ENCODE measurements at places on chromosomes 1 and 21.

DNA sequence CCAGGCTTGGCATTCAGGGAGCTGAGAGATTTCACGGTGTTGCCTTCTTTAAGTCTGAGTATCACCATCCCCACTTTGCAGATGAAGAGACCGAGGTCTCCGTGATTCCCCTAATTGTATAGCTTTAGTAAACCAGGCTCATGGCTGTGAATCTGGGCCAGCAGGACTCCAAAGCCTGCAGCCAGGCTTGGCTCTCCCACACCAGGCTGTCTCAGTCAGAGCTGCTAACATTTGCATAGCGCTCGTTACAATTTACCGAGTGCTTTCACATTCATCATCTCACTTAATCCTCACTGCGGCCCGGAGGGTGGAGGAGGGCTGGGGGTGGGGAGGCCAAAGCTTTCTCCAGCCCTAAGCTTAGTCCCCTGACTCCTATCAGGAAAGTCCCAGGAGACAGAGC, 11.7 kb downstream of the C1orf94 start:
- DNase-seq: no peak

- no peak for DNase-seq
These were observed 86.0 kb downstream of the PRRX1 start for GRCh38 chr1:170749959-170750358.

DNA sequence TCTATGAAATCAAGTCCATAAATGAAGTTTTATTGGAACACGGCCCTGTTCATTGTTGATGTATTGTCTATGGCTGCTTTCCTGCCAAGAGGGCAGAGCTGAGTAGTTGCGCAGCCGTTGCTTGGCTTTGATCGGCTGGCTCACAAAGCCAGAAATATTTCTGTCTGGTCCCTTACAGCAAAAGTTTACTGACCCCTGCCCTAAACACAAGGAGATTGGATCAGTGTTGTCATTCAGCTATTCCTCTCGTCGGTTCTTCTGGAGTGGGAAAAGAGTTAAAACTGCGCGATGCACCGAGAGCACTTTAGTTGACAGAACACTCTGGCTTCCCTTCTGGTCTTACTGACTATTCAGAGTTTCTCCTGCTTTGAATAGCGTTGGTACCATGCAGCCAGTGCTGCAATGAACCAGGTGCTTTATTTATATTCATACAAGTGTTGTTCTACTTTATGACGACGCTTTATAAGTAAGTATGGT, 868 bp downstream of the ZBTB40 start:
- no peak for DNase-seq

GRCh38 chr21:44965251-44966022, 25.6 kb downstream of the SLX9 start:
- DNase-seq: no peak

GRCh38 chr1:56137090-56137489, 442.3 kb downstream of the PLPP3 start:
- no peak for DNase-seq

GRCh38 chr1:228650141-228650540, 85.1 kb upstream of the RHOU start:
- DNase-seq: no peak

GRCh38 chr1:10874351-10874750, 77.9 kb upstream of the CASZ1 start:
- no peak for DNase-seq

DNA sequence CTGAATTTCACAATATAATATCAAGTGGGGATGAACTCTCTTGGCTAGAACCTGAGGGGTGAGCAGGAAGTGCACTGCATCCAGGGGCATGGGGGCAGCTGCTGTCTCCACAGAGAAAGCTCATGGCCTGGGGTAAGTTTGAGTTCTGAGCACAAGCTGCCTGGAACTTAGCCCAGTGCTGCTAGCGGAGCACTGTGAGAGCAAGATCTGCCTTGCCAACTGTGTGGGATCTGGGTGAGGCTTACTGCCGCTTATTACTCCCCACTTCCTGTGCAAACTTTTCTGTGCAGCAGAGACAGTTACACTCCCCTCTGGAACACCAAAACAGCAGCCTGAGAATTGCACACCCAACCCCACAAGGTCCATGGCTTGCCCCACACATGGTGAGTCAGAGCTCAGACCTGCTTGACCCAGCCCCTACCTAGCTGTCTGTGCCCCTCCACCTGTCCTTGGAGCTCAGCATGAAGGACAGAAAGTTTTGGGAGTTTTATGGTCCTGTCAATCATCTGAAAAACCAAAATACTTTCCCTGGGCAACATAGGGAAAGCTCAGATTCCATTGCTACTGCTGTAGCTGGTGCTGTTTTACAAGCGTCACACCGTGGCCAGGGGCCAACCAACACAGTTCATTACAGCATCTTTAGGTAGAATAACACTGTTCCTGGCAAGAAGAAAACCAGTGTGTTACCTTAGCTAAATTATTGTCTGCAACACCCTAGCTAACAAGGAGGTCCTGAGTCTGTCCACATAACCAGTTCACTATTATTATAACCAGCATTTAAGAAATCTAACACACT, 762.1 kb upstream of the NEGR1 start:
- no peak for DNase-seq

GRCh38 chr1:23453455-23454000, 29.0 kb upstream of the TCEA3 start:
- DNase-seq: no peak

DNA sequence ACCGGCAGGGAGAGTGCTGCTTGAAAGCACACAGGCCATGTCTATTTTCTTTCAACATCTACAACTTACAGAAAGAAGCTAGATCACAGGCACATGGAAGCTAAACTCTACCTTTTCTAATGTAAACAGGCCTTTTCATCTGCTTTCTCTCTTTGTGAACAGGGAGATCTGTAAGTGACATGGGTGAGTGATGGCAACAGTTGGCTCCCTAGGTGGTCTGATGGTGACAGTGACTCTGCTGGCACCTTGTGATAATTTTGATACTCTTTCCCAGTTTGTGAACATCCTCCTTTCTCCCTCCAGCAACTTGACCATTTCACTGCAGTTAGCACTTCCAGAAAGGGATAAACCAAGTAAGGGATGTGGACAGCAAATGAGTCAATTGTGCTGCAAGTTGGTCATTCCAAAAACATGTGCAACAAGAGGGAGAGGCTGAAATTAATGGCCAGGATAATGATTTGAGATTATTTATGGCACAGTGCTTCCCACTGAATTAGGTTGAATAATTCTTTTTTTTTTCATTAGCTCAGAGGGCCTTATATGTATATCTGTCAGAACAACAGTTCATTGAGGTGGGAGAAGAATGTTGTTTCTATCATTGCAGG, 89.5 kb downstream of the XCL2 start:
- no peak for DNase-seq

DNA sequence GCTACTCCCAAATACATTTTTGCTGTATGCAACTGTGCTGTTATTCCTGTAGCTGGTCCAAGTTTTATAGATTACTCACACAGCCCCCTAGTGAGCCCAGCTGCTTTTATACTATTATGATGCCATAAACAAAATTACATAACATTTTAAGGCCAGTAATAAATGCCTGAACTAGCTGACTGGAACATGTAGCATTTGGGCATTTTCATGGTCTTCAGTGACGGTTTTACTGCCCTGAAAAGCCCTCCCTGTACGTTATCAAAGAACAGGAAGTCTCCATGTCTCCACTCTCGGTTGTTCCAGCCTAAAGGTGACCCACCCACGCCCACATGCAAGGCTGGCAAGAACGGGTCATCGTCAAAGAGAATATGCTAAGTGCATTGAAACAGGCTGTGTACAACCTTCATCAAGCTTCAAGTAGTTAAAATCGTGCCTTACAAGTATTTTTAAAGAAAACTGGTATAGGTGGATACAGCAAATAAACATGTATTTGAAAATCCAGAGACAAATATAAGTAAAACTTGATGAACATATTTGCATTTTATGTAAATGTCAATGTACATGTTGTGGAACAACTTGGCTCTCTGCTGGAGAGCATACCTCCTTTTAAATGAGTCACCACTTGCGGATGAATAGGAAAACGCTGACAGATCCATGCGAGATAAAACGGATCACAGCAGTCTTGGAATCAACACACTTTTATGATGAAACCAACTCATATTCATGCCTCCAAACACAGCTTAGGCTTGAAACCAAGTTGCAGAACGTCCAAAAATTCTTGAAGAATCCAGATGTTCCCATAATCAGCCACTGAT, 520.5 kb downstream of the SMYD3 start:
- no peak for DNase-seq

- no peak for DNase-seq
These were observed 144.1 kb downstream of the GREM2 start for GRCh38 chr1:240467895-240468294.

DNA sequence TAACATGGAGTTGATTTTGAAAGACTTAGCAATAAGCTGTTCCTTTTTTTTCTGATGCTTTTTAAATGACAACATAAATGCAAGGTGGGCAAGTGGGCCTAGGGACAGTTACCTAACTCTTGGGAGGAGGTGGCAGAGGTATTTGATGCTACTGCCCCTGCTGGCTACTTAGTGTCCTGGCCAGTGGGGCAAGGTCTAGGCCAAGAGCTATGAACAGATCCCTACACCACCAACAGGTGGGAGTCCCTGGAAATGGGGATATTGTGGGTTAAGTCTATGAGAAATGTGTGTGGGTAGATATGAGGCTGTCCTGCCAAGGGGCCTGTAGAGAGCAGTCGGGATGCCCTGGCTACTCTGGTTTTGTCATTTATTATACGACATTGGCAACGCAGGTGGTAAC, 31.3 kb upstream of the B3GALT5 start:
- DNase-seq: no peak

GRCh38 chr1:15953294-15953771, 22.6 kb downstream of the ZBTB17 start:
- no peak for DNase-seq

- DNase-seq: no peak
These were observed 79.8 kb downstream of the USP1 start for GRCh38 chr1:62516600-62516999.

GRCh38 chr21:38942748-38943211, 137.1 kb downstream of the ETS2 start:
- DNase-seq: no peak

- no peak for DNase-seq
These were observed 85.8 kb downstream of the MRPS6 start for GRCh38 chr21:34158866-34159835.

- DNase-seq: no peak
These were observed 35.0 kb upstream of the VWA5B1 start for GRCh38 chr1:20255666-20256065.

DNA sequence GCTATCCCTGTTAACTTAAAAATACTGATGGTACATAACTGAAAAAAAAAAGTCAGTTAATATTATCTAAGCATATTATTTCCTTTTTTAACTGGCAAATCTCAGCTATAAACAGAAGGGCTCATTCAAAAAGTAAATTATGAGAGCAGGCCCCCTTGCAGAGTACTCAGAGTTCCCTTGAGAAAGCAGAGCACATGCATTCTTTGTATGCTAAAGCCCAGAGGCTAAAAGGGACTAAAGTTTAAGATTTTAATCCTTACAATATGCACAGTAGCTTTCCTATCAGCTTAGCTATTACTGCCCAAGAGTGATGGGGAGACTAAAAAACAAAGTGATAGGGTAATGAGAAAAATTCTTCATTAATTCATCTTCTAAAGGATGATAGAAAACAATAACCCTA, 18.5 kb downstream of the SLC16A1 start:
- DNase-seq: no peak

DNA sequence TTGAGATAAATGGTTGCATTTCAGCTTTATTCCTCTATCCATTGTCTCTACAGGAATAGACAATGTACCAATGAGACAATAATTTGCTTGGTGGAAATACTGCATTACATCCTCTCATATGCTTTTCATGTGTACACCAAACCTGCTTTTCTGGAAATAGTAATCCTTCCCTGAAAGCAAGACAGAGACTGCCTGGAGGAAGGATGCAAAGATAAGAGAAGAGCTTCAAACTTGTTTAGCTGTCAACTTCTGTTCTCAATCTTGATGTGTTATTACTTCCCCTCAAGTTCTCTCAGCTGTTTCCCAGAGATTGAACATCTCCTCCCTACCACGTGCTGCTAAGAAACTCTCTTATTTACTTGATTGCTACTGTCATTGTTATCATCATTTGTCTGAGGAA, 1125.4 kb upstream of the TMPRSS15 start:
- DNase-seq: no peak

GRCh38 chr21:46154955-46155513, 345 bp downstream of the FTCD start:
- no peak for DNase-seq

- DNase-seq: no peak
These were observed 6.7 kb downstream of the KNCN start for GRCh38 chr1:46544561-46545240.

- DNase-seq: no peak
These were observed 75.0 kb downstream of the DESI2 start for GRCh38 chr1:244727871-244728474.

DNA sequence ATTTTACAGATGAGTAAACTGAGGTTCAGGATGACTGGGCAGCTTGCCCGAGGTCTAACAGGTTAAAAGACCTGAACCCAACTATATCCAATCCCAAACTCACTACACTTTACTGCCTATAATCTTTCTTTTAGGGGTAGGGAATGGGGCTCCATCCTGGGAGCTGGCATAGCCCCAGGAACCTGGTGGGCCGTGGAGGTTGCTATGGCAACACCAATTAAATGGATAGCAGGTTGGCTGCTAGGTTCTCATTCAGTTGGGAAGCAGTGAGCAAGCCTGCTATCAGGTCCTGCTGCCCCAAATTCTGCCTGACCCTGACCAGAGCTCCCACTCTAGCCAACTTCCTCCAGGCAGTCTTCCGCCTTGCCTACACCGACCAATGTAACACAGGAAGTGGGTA, 40.9 kb downstream of the LRP8 start:
- no peak for DNase-seq

DNA sequence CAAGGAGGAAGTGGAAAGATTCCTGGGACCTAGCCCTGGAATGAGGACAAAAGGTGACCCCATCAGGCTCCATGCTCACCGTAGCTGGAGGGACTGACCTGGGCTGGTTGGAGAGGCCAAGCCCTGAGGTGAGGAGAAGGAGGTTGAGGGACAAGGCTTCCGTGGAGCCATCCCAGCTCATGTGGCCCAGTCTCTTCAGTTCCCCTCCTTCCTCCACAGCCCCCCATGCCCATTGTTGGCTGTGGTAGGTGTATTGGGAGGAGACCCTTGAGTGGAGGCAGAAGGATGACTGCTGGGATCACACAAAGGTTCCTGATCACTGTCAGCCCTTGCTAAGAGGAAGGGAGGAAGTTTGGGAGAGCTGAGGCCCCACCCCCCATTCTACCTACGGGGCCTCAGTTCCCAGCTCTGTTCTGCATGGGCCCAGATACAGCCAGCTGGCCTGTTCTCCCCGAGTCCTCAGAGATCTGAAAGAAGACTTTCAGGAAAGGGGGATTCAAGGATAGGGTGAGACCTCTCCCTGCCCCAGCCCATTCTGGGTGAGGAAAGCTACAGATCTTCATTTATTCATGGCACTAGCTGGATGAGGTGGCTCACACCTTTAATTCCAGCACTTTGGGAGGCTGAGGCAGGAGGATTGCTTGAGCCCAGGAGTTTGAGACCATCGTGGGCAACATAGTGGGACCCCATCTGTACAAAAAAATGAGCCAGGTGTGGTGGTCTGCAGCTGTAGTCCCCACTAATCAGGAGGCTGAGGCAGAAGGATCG, 17.3 kb downstream of the RHBG start:
- DNase-seq: no peak

Data from stimulated activated CD4-positive, alpha-beta T cell treated with anti-CD3 and anti-CD28 coated beads, Interleukin-1b, Interleukin-23, amount 100 ng/mL, for 24 hours (primary cell).